Amniotic stem cell (primary cell): ENCODE measurements at places on chromosomes 1 and 21.

- DNase-seq = no peak
Measured at GRCh38 chr1:211738691-211739301, 63.4 kb upstream of the NEK2 start.

GRCh38 chr21:36693489-36694030 lies 5.4 kb upstream of the SIM2 start:
- DNase-seq = no peak

DNA sequence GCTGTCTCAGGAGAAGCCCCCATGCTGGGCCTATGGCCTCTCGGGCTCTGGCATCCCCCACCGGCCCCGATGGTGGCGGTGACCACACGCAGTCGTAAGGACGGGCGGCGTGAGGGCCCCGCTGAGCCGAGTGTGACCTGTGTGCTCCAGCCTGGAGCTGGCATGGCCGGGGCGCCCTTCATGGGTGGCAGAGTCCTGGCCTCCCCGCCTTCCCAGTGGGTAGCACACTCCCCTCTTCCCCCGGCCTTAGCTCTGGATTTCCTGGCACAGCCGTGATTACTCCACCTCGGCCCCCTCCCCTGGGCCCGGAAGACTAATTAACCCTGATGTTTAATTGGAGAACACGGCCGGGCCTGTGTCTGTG lies 44.6 kb downstream of the SLX9 start:
- DNase-seq = no peak

- DNase-seq = no peak
Measured at GRCh38 chr1:160402001-160402795, 1.8 kb downstream of the VANGL2 start.
